Stimulated activated memory B cell treated with anti-CD40 and anti-IgM and Interleukin-4, amounts not matched to agents 10 μg/mL and 1 μg/mL and 100 μg/mL, for 72 hours (primary cell): ENCODE measurements at places on chromosomes 1 and 21.

DNA sequence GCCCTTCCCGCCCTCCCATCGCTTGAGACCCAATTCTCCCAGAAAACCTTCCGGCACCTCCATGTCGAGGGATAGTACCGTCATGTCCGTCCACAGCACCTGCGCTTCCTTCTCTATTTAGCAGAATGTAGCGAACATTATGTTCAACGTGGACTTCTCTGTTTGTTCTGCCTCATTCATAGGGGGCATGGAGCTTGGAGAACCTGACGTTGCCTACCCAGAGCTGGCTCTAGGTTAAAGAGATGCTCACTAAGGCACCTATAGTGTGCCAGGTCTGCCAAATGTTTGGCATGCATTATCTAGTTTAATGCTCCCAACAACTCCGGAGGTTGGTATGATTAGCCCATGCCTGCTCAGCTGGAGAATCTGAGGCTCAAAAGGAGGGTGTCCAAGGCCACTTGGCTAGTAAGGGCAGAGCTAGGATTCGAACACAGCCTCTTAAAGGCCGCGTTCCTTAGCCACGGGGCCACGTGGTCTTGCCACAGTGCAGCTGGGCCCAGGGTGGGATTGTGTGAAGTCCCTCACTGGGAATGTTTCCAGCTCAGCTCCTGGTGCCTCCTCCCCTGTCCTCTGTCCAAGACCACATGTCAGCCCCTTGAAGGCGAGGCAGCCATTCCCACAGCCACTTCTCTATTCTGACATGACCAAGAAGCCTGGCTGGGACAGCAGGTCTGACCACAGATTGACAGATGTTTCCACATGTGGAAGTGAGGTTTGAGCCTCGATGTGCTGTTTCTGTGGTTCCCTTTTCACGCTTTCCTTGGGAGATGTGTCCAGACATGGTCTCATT lies 57.8 kb downstream of the RUNX3 start:
- no peak overlapping the region for H3K4me3 ChIP-seq
- H3K27ac ChIP-seq = no peak overlapping the region
- peaks cover 39% of the 10 kb centered on the region for H3K27me3 ChIP-seq

- H3K4me1 ChIP-seq = no peaks in the 10 kb centered on the region
- no peak overlapping the region for H3K4me3 ChIP-seq
- H3K27me3 ChIP-seq = peaks cover 34% of the 10 kb centered on the region
- ATAC-seq = no peak
These were observed 57.5 kb downstream of the ATP5PO start for GRCh38 chr21:33857846-33858666.

- no peaks in the 10 kb centered on the region for H3K27me3 ChIP-seq
- H3K36me3 ChIP-seq = peaks cover 67% of the 10 kb centered on the region
- peak; percentile 86 for ATAC-seq
- H3K4me3 ChIP-seq = no peak overlapping the region
- peak overlapping the region; percentile 27 for H3K27ac ChIP-seq
These were observed 49.0 kb downstream of the SCCPDH start for GRCh38 chr1:246773213-246773641.

GRCh38 chr1:40090652-40091355 lies 6.2 kb downstream of the PPT1 start:
- H3K27me3 ChIP-seq = no peaks in the 10 kb centered on the region
- H3K4me1 ChIP-seq = peaks cover 14% of the 10 kb centered on the region
- H3K4me3 ChIP-seq = no peak overlapping the region
- no peak for ATAC-seq

- no peak for ATAC-seq
- H3K4me1 ChIP-seq = peaks cover 3% of the 10 kb centered on the region
- H3K27me3 ChIP-seq = peaks cover 5% of the 10 kb centered on the region
- no peak overlapping the region for H3K4me3 ChIP-seq
These were observed 31.0 kb upstream of the PHGDH start for GRCh38 chr1:119680723-119681122.

- H3K27ac ChIP-seq = no peak overlapping the region
- no peak overlapping the region for H3K4me3 ChIP-seq
- no peaks in the 10 kb centered on the region for H3K27me3 ChIP-seq
- no peak for ATAC-seq
- H3K36me3 ChIP-seq = peaks cover 12% of the 10 kb centered on the region
These were observed 5.9 kb upstream of the NUF2 start for GRCh38 chr1:163315773-163316374.
